ENCODE measurements at places on chromosomes 11 and 22.

DNA sequence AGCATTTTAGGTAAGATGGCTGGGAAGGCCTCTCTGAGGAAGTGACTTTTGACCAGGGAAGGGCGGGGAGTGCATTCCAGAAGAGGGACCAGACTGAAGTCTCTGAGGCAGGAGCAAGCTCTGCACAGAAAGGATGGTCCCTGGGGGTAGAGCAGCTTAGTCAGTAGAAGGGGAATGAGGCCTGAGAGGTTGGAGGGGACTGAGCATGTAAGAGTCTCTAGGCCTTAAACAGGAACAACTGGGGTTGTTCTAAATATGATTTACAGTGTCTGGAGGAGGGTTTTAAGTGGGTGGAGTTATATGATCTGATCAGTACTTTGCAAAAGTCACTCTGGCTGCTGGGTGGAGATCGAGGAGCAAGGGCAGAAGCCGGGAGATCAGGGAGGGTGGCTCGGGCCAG is 31.7 kb upstream of the TEF start:
- DNase-seq: no peak

DNA sequence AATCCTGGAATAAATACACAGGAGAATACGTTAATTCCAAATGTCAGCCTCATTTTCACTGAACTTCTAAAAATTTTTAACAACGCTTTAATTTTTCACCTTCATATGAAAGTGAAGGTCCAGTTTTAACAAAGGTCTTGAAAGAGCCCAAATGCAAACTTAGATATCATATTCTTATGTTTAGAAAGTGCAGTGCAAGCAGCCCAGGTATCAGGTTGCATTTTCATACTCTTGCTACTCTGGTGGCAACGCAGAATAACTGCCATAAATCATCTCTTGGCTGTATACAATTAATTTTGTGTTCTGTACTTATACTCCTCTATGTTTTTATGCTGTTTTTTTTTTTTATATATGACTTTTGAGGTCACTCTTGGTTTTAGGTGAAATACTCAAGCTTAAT is 496.7 kb upstream of the ARHGAP42 start:
- no peak for DNase-seq

GRCh38 chr22:46881373-46882118 is 119.1 kb downstream of the TBC1D22A start:
- no peak for DNase-seq

DNA sequence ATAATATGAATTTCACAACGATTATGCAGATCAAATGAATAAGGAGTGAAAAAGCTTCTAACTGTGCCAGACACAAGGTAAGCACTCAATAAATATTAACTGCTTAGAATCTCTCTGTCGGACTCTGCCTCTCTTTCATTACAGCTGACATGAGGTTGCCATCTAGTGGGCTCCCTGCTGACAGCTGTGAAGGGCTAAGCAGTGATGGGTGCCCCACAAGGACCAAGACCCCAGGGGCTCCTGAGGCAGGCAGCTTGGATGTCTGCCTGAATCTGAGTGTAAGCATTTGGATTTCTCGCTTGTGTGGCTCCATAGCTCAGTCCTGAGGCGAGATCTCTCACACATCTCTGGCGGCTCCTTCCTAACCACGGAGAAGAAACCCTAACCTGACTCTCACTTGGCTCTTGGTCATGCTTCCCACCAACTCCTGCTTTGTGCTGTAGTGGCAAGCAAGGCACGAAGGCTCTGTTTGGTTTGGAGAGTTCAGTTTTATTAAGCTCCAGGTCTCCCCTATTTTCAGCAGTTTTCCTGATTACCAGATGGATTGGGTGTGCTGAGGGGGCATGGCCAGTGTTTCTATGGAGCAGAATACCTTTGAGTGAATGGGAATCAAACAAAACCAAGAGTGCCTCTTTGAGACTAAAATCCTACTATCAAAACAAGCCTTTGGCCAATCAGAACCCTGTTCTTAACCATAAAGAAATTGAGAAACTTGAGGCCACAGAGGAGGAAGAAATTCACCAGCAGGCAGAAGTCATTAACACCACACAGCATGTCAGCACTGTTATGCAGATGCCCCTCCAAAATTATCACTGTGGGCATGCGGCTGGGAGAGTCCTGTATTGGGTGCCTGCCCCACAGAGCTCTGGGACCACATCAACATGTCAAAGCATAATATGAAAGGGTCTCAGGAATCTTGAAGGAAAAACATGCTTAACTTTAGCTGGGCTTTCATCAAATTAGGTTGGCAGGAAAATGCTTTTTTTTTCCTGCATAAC is 152.8 kb upstream of the NTM start:
- no peak for DNase-seq

DNA sequence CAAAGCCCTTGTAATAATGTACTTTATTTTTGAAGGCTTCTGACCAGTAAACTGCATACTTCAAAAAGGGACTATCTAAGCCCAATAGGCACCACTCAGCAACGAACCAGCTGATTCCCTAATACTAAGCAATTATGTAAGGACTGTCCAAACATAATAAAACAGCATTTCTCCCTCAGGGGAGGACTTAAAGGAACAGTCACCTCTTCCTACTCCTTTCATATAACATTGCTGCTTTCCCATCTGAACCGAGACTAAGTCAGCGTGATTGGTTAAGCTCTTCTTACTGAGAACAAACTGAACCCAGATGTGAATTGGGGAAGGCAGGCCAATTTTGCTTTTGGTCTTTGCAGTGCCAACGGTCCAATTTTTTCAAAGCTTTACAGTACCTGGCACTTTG is 420.0 kb downstream of the METTL15 start:
- no peak for DNase-seq

- no peak for DNase-seq
These were observed 380 bp downstream of the C11orf96 start for GRCh38 chr11:43942662-43943371.

Measured in left renal cortex interstitium (tissue), 4 donors.